T-helper 2 cell treated with Interferon-gamma antibody and Interleukin-4, amounts not matched to agents 100 ng/mL and 5 ng/mL, for 36 hours (primary cell): ENCODE measurements at places on chromosomes 4 and X. TPM values are rescaled to one million over a fixed set of nuclear protein-coding genes. Genes with fewer than 3 reads are reported as not detected.

The WAS gene
- 155 and 160 TPM in 2 replicates for total RNA-seq

The XKRX gene
- 0.09 TPM in 1 of 2 replicates, not detected in the other for total RNA-seq

The LDB2 gene
- not detected in 2 replicates for total RNA-seq

The FGF2 gene
- 0.30 and 0.59 TPM in 2 replicates for total RNA-seq

The DMP1 gene
- not detected in 2 replicates for total RNA-seq

The PCDH11X gene
- not detected in 2 replicates for total RNA-seq

The GABRB1 gene
- not detected in 2 replicates for total RNA-seq

The PCDH18 gene
- total RNA-seq: 0.09 TPM in 1 of 2 replicates, not detected in the other

The BEX4 gene
- 6.8 and 8.4 TPM in 2 replicates for total RNA-seq

The PSMD10 gene
- 30.9 and 31.9 TPM in 2 replicates for total RNA-seq

The HSFX4 gene
- 0.20 TPM in 1 of 2 replicates, not detected in the other for total RNA-seq

The UVSSA gene
- total RNA-seq: 20.3 and 21.9 TPM in 2 replicates

The VCX2 gene
- total RNA-seq: not detected in 2 replicates

The CSN1S1 gene
- total RNA-seq: not detected in 2 replicates

The VCX gene
- total RNA-seq: not detected in 2 replicates

The SLC25A43 gene
- 7.5 and 8.2 TPM in 2 replicates for total RNA-seq
